HFFc6 (cell line): ENCODE measurements at places on chromosomes 2 and 18. TPM values are rescaled to one million over a fixed set of nuclear protein-coding genes. Genes with fewer than 3 reads are reported as not detected.

LRATD1 gene
- total RNA-seq, result 0.06 TPM in 1 of 3 replicates, not detected in the others

GRCh38 chr2:158716121-158716791, 78.9 kb upstream of the DAPL1 start:
- no peak for DNase-seq

- DNase-seq, result peak; percentile 73
Observed at GRCh38 chr2:47488870-47489584, 86.1 kb downstream of the MSH2 start.

DNA sequence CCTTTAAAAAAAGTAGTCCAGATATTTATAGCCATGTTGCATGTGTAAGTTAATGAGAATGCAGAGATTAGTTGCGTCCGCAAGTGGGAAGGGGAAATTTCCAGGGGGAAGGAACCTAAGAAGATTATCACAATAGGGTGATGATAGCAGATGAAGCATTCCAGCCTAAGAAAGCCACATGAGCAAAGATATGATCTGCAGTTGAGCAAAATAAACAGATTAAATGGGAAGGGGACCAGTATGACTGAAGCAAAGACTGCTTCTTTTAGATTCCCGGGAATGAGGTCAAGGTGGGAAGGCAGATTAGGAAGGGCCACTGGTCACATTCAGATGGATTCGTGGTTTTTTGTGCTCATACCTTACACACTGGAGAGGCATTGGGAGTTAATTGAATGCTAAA, 154.6 kb upstream of the CDH2 start:
- no peak for DNase-seq

DNA sequence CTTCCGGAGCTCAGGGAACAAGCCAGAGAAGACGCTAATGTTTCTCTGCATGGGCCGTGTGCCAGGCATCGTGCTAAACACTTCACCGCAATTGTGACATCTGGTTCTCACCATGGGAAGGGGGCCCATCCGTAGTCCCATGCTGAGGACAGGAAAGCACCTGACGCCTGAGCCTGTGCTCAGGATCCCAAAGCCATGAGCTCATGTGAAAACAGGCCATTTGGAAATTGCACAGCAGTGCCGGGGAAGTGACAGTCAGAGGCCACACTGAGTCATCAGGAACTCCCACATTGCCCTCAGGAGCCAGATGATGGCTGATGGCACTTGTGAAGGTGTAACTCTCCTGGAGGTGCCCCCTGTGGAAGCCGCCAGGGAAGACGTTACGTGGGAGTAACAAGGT, 141.0 kb downstream of the INHBB start:
- peak; percentile 12 for DNase-seq

CPO gene
- total RNA-seq, result not detected in 3 replicates

DNA sequence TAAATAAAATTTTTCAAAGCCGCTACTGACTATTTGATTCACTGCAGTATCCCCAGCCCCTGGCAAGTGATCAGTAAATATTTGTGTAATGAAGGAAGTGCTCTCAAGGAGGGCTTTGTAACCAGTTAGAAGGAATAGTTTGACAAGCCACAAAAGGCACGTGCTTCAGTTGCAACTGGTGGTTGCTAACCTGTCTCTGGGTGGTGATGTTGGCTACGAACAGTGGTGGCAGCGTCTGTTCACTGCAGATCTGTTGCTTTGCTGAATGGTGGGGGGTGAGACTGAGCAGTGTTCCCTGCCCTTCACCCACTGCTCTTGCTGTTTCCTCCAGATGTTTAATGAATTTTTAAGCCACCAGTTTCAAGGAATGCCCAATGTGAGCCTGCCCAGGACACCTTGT, 73.9 kb upstream of the SIX2 start:
- no peak for DNase-seq

- no peak for DNase-seq
Observed at GRCh38 chr2:54492335-54492734, 36.2 kb downstream of the SPTBN1 start.

RAB6C gene
- not detected in 3 replicates for total RNA-seq

DNA sequence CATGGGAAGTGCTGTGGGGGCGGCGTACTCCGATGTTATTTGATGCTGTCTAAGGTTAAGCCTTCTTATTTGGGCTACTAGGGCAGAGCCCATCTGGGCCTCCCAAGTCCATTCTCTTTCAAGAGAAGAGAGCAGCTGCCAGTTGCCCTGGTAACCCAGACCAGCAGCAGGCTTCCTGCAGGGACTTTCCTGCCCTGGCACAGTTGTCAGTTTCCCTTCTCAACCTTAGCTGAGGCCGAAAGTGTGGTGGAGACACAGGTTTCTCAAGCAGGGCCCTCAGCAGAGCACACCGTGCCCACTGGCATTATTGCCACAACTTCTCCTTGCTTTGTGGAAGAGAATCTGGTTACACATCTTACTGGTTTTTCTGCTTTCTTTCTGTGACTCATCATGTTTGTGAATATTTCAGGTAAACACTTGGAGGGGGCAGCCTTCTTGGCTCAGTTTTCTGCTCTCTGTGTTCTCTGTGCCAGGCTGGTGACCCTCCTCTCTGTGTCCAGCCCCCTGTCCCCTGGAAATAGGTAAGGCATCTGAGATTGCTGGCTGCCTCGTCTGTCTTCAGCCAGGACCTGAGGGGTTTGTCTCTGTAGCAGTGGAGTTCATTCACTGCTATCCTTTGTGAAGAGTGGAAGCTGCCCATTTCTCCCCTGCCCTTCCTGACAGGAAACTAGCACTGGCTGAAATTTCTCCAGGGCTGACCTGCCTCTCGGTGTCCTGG, 111.0 kb downstream of the B3GNT2 start:
- DNase-seq, result no peak

SH3BP4 gene
- total RNA-seq, result 80.5 and 82.3 TPM in 2 replicates

- no peak for DNase-seq
Observed at GRCh38 chr18:71189581-71189980, 900.7 kb downstream of the SOCS6 start.

DNAJC27 gene
- 3.2 to 4.1 TPM (median 3.7 TPM) in 3 replicates for total RNA-seq

GRCh38 chr2:23926290-23926749, 603 bp downstream of the ATAD2B start:
- no peak for DNase-seq

- DNase-seq, result peak; percentile 94
Observed at GRCh38 chr2:112803691-112804521, 19.6 kb upstream of the IL1A start.

DCTN1 gene
- 222 to 241 TPM (median 234 TPM) in 3 replicates for total RNA-seq

AMMECR1L gene
- 13.4 to 19.1 TPM (median 18.2 TPM) in 3 replicates for total RNA-seq

GRCh38 chr18:36441426-36442240, 144.1 kb downstream of the FHOD3 start:
- peak; percentile 42 for DNase-seq

- no peak for DNase-seq
Observed at GRCh38 chr2:174246944-174247381, 1.4 kb downstream of the OLA1 start.

GRCh38 chr18:80245781-80246444, 1.4 kb downstream of the PARD6G start:
- no peak for DNase-seq

- no peak for DNase-seq
Observed at GRCh38 chr2:167851323-167851860, 396.0 kb downstream of the STK39 start.

SPHKAP gene
- 0.54 to 0.89 TPM (median 0.87 TPM) in 3 replicates for total RNA-seq

GRCh38 chr18:27785815-27786471, 391.0 kb downstream of the CDH2 start:
- DNase-seq, result no peak

- DNase-seq, result peak; percentile 87
Observed at GRCh38 chr2:237413777-237414661, at the start of gene COL6A3. TSS of gene COL6A3 (minus strand) at chr2:237414164. CDS start at chr2:237396817, 17,347 bp downstream.

STPG4 gene
- 0.15 to 0.22 TPM in 2 of 3 replicates, not detected in the other for total RNA-seq

- DNase-seq, result peak; percentile 85
Observed at GRCh38 chr2:219453671-219454590, 19.3 kb downstream of the SPEG start.

GRCh38 chr2:15756011-15756550, 164.4 kb downstream of the DDX1 start:
- DNase-seq, result no peak

- DNase-seq, result peak; percentile 56
Observed at GRCh38 chr2:73260338-73260984, 23.8 kb downstream of the FBXO41 start.

GRCh38 chr18:13124411-13124810, 94.1 kb upstream of the LDLRAD4 start:
- DNase-seq, result no peak

- no peak for DNase-seq
Observed at GRCh38 chr2:205670292-205670691, 12.0 kb upstream of the NRP2 start.

DNA sequence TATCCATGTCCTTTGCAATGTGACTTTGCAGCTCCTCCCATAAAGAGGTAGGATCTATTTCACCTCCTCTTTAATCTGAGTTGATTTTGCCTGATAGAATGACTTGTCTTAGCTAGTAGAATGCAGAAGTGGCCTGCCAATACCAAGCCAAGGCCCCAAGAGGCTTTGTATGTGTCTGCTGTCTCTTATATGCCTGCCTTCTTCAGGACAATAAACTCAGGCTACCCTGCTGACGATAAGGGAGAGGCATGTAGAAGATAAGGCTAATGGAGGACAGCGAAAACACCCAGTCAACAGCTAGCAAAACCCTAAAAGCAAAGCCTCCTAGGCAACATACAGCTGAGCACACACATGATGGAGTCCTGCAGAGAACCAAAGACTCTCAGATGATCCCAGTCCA, 1.8 kb upstream of the ZC3H8 start:
- no peak for DNase-seq

GRCh38 chr2:33617989-33618388, 18.9 kb upstream of the FAM98A start:
- DNase-seq, result no peak

SOCS6 gene
- 28.0 to 40.4 TPM (median 33.9 TPM) in 3 replicates for total RNA-seq

- no peak for DNase-seq
Observed at GRCh38 chr2:224922142-224922727, 120.0 kb downstream of the DOCK10 start.

DNA sequence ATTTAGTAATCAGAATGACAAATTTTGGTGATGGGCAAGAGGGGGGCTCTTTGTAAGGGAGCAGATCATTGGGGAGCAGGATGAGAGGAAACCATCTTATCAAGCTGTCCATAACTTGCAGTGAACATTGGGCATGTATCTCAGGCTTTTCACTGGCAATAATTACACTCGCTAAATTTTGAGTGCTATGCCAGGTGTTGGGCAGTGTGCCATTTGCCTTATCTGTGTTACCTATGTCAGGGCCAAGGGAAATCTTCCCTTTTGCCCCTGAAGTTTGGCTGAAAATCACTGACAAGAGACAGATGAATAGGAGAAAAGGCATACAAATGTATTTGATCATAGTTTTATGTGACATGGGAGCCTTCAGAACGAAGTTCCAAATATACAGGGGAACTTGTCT, 39.0 kb downstream of the NOSTRIN start:
- DNase-seq, result no peak

DNA sequence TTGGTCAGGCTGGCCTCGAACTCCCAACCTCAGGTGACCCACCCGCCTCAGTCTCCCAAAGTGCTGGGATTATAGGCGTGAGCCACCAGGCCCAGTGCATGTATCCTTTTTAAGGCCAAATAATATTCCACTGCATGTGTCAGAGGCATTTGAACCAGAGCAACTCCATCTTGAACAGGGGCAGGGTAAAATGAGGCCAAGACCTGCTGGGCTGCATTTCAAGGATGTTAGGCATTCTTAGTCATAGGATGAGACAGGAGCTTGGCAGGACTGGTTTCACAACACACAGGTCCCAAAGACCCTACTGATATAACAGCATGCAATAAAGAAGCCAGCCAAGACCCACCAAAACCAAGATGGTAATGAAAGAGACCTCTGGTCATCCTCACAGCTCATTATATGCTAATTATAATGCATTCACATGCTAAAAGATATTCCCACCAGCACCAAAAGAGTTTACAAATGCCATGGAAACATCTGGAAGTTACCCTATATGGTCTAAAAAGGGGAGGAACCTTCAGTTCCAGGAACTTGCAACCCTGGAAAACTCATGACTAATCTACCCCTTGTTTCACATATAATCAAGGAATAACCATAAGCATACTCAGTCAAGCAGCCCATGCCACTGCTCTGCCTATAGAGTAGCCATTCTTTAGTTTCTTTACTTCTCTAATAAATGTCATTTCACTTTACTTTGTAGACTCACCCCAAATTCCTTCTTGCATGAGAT, 204.6 kb downstream of the RAB3GAP1 start:
- peak; percentile 3 for DNase-seq

DNA sequence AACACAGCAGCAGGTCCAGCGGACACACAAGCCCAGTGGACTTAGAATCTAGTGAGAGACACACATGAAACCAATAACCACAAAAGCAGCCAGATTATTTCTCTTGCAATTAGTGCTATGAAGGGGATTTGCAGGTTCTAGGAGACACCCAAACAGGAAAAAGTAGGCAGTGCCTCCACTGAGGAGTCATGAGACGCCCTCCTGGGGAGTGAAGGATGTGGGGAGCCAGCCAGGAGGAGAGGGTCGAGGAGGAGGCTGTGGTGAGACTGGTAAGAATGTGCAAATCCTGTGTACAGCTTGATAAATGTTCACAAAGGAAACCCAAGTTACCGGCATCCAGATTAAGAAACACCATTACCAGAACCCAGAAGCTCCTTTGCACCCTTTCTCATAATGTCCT, 2.7 kb upstream of the CAPN13 start:
- DNase-seq, result no peak

DNA sequence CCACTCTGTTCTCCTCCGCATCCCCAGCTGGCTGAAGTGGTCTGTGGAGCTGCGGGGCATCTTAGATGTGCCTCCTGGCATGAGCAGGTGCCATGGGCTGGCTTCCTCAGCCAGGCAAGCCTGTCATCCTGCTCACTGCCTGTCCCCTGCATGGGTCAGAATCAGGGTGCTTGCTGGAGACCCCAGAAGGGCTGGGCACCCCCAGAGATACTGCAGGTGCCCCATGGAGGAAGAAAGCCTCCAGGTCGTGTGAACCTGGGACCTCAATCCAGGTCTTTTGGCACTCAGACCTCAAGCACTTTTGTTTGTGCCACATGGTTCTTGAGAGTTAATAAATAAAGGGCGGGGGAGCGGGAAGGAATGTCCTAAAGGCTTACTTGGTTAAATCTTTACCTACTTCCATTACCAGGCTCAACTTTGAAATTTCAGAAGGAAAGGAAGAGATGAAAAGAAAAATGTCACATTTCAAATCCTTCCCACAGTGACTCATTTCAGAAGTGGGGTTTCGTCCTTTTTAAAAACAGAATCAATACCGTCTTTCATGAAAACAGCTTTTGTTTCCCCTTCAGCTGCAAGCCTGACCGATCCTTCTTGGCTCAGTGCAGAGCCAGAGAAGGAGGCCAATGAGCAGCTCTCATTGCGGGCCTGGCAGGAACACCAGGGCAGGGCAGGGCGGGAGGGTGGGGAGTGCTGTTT, 69.9 kb downstream of the RHOB start:
- no peak for DNase-seq

GRCh38 chr18:32696376-32696775, 76.4 kb downstream of the KLHL14 start:
- no peak for DNase-seq

STEAP3 gene
- total RNA-seq, result 18.1 to 32.5 TPM (median 18.9 TPM) in 3 replicates

DNA sequence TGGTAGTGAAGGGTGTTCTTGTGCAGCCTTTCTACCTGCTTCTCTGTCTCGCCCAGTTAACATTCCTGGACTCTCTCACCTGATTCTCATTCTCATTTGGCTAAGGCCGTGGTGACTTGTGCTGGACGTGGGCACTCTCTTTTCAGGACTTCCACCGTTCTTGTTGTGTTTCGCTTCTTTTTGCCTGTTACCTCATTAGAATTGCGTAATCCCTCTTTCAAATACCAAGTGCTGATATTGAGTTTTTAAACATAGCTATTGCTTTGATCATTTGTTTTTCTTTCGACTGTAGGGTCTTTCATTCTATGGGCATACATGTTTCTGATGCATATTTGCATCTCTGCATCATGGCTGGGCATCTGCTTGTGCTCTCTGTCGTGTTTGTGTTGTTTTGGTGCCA, 287.0 kb downstream of the ALPK2 start:
- DNase-seq, result no peak
